8988T (cell line): ENCODE measurements at places on chromosomes 2 and 18.
A peak's percentile ranks its signal among the peaks of the same experiment; 100 is the strongest.

- DNase-seq, result no peak
These were observed 108.1 kb downstream of the AOX1 start for GRCh38 chr2:200693836-200694470.

DNA sequence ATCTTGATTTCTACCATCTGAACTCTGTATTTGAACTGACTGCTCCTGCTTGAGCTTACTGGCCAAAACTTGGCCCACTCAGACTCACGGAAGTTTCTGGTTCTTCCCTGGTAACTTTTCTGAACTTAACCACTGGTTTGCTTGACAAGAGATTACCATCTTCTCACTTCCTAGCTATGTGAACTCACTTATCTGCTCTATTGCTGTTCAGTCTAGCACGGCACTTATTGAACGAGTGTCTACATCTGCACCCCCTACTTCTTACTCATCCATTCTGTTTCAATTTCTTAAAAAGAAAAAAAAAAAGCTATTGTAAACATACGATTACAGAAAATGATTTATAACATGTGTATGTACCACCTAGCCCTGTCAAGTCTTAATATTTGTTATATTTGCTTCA is 9.0 kb downstream of the CKAP2L start:
- no peak for DNase-seq

GRCh38 chr18:35581898-35582641 is 530 bp downstream of the GALNT1 start:
- peak; percentile 37 for DNase-seq

GRCh38 chr2:24021122-24021998 is 11.5 kb downstream of the MFSD2B start:
- DNase-seq, result peak; percentile 61

GRCh38 chr18:61854578-61855448 is 38.0 kb downstream of the RNF152 start:
- no peak for DNase-seq

GRCh38 chr2:222950638-222951285 is 89.9 kb downstream of the ACSL3 start:
- DNase-seq, result no peak

DNA sequence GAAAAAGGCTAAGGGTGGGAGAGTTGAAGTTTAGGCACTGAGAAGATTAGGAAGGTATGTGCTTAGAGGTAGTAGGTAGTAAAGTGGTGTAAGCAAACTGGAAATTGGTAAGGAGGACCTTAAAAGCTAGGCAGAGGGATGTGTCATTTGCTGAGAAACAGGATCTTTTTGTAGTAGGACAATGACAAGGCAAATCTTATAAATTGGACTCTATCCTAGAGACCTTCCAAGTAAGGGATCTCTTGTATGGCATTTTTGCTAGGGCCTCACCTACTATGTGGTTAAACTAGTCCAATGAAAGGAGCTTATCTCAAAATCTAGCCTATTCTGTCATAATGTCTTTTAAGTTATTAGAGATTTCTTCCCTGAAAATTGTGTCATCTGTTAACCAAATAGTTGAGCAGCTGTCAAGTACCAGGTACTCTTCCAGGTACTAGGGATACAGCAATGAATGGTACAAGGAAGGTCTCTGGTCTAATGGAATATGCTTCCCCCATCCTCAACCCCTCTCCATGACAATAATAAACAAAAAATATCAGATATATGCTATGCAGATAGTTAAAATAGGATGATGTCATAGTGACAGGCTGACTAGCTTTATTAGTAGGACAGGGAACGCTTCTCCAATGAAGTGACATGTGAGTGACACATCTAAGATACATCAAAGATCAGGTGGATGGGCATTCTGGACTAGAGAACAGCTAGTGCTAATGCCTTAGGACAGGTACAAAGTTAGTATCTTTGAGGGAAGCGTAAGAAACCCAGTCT is 17.7 kb downstream of the RIOK3 start:
- DNase-seq, result no peak

DNA sequence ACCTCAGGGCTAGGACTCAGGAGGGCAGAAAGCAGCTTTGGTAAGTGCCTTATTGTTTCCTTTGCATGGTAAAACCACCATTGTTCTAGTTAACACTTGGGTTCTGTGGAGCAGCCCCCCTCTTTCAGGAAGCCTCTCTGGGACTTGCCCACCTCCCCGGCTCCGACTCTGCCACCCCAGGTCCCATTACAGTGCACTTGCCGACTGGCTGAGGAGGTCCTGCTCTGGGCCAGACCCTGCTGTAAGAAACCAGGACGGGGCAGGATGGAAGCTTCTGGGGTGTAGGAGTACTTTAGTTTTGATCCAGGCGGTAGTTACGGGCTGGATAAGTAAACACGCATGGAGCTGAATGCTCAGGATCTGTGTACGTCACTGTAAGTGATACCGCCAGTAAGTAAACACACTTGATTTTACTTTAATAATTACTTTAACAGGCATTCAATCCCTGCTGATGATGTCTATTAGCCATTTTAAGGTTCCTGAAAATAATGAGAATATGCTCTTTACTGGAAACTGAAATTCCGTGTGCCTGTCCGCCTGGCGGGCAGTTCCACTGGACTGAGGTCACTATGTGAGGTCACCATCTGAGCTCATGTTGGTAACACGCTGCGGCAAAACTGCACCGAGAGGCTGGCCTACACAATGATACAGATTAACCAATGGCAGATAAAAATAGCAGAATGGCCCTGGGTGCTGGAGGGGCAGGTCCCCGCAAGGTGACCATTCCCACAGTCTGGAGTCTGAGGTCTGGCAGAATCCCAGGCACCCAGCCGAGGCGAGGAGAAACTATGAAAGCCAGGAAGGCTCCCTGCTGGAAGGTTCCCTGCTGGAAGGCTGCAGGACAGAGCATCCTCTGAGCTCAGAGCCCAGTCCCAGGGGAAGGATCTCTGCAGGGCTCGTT is 25.2 kb downstream of the HS1BP3 start:
- DNase-seq, result no peak

DNA sequence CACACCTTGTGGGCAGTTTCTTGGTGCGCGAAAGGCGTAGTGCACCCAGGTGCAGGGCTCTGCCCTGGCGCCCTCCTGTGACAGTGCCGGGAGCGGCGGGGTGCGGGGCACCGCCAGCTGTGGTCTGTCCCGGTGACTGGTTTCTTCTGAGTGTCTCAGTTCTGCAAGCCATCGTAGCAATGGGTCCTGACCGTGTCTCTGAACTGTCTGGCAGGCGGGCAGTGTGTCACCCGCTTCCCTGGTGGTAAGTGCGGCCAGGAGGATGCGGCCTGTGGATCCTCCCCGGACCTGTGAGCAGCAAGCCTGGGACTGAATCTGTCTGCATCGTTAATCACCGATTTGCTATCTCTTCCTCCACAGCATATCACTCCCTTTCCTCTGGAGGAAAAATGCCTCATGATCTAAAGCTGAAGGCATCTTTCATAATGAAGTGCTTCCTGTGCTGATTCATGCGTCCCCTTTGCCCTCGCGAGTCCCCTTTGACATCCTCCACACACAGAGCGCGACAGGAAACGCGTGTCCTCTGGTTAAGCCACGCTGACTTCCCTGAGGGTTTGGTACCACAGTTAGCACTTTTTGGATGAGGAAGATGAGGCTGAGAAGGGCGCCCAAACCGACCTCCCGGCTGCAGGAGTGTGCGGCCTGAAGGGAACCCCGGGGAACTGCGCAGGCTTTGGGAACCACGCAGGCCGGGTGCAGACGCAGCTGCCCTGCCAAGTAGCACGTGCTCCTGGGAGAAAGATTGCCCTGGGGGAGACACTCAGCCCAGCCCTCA is 416.0 kb upstream of the HS6ST1 start:
- DNase-seq, result no peak

DNA sequence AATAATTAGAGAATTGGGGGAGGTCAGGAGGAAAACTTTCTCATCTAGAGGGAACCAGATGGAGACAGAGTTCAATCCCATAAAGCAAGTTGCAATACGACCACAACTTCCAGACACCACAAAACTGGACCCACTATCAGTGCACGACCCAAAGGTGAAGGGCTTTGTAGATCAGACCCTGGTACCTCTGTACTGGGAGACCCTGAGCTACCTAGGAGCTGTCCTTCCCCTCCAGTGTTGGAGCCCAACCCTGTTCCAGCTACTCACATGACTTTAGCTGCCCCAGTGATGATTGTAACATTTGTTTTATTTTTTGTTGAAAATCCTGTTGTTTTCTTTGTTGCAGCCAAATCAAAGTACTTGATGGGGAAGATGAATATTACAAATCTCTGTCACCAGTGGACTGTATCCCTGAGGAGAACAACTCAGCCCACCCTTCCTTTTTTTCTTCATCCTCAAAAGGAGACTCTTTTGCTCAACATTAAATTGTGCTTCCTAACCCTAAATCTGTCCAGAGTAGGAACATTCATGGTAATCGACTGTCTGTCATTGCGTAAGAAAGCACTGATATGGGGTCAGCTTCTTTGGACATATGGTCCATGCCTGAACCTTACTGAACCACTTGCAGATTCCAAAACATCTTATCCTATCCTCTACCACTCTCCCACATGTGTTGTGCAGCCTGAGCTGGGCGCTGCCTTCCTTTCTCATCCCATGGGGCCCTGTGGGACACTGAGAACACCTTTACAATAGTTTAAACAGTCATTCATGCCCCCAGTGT is 62.3 kb upstream of the SP5 start:
- no peak for DNase-seq

DNA sequence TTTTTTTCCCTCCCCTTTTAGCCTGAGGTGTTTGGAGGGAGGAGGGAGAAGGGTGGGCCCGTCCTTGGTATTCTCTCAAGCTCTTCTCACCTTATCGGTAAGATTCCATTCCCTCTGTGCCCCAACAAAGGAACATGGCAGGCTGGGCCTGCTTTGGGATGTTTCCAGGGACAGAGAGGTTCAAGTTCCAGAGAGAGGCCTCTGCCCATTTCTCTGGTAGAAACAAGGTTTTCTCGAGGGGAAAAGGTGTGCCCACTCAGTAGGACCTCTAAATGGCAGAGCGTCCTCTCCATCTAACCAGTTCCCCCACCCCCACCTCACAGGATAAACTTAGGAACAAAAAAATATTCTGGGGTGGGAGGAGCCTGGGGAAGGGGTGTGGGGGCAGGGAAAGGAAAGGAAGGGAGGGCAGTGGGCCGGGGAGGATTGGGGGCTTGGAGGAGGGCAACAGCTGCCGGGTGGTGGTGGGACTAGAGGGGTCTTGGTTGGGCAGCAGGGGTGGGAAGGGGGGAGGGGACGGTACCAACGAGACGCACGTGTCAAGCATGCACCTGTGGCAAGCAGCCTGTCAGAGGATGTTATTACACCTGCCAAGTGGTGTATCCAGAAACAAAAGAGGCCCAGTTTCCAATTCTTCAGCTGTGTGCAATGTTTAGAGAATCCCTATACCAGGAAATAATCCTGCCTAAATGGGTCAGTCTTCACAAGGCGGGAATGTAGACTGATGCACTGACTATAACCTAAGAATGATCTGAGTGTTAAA is 2.1 kb downstream of the PCBP1 start:
- no peak for DNase-seq

- DNase-seq, result no peak
These were observed 12.8 kb downstream of the TFPI start for GRCh38 chr2:187541086-187542085.

DNA sequence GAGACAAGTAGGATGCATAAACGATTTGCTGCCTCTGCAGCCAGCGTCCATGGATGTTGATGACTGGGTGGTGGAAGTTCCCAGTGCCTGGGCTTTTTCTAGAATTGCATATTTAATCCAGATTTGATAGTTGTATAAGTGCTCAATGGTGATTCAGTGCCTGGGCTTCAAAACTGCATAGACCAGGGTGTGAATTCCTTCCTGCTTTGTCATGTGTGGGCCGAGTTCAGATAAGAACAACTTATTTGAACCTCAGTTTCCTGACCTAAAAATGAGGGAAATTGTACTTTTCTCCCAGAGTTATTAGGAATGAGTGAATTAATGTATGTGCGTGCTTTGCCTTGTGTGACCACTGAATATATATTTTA is 154.6 kb downstream of the WDSUB1 start:
- no peak for DNase-seq

DNA sequence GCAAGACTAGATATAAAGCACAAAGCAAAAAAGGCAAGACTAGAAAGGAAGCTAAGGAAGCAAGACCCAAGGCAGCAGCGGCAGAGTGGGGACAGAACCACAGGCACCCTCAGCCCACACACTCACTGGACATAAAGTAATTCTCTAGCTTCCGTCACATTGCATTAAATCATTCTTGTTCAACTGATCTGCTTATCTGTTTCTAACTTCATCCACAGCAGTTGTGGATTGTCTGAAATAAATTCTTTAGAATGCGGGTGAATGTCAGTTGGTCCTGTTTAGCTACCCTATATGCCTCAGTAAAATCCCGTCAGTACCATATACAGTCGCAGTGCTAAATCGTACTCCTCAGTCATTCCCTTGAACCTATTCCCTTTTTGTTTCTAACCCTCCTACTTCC is 183.2 kb upstream of the SLC39A10 start:
- no peak for DNase-seq

GRCh38 chr2:108169982-108170625 is 69.7 kb upstream of the SULT1C3 start:
- DNase-seq, result no peak

DNA sequence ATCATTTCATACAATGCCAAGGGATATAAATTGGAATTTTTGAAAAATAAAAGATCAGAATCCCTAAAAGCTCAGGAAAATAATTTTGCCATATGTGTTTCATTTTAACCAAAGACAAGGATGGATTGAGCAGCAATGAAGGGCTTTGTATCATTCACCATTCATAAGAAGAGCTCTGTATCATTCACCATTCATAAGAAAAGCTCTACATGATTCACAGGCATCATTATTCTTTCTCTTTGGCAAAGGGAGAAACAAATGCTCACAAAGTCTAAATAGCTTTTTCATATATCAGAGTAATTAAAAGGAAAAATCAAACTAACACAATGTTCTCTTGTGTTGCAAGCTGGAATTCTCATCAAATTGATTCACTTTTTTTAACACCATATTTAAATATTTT is 169.1 kb upstream of the MC4R start:
- no peak for DNase-seq

GRCh38 chr18:36592282-36592681 is 236.5 kb downstream of the TPGS2 start:
- no peak for DNase-seq

DNA sequence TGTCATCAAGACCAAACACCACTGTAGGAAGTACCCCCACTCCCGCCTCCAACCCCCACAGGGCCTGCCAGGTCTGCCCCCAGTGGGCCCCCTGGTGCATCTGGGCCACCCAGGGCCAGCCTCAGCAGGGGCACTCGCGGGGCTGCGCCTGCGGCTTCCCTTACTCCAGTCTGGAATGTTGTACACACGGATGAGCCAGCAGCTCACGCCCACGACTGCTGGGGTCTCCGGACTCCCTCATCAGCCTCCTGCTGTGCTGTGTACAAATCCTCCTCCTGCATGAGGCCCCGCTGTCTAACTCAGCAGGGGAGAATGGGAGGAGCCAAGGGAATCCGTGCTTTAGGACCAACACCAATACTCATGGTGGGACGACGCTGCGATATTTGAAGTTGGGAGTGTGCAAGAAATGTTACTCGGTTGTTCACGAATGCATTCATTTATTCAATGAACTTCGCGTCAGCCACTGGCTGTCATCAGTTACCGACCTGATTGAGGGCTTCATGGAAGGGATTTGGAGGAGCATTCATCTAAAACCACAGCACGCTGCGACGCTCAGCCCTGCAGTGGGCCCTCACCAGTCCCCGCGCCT is 654 bp upstream of the ASB1 start:
- DNase-seq, result peak; percentile 55
